Chondrocyte (in vitro differentiated cells): ENCODE measurements at places on chromosomes 11 and 22. TPM values are rescaled to one million over a fixed set of nuclear protein-coding genes. Genes with fewer than 3 reads are reported as not detected.

GRCh38 chr22:39185601-39186012 lies 33.1 kb upstream of the CBX7 start:
- peak; percentile 72 for DNase-seq

DNA sequence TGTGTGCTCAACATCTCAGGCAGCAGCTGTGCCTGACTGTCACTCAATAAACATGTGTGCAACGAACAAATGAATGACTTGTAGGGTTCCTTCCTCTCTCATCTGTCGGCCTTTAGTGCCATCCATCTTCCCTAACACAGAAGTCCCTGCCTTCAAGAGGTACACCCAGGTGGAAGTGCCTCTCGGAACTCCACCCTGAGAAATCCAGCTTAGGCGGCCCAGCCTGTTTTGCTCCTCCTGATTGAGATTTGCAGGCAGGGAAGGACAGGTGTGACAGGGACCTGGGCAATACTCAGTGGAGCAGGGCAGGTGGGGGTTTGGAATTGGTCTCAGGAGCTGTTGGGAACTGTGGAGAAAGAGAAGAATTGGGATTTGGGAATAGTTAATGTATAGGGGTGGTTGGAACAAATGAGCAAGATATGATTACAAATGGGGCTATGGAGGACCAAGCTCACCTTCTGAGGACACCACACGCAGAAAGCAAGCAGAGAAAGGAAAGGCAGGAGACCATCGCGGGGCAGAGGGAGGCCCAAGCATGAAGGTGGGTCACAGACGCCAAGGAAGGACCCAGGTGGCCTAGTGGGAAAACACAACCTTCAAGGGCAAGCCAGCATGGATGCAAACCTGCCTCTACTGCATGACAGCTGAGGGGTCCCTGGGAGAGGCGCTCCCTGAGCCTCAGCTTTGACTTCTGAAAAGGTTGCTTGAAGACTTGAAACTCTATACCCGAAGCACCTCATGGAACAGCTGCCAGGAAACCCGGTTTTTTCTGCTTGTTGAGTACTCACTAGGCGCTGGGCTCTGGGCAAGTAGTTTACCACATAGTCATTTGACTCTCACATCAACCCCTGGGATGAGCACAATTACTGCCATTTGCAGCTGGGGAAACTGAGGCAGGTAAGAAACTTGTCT lies 40.9 kb upstream of the ANO1 start:
- no peak for DNase-seq

- no peak for DNase-seq
Observed at GRCh38 chr22:44542561-44543222, 44.7 kb upstream of the RTL6 start.

DNA sequence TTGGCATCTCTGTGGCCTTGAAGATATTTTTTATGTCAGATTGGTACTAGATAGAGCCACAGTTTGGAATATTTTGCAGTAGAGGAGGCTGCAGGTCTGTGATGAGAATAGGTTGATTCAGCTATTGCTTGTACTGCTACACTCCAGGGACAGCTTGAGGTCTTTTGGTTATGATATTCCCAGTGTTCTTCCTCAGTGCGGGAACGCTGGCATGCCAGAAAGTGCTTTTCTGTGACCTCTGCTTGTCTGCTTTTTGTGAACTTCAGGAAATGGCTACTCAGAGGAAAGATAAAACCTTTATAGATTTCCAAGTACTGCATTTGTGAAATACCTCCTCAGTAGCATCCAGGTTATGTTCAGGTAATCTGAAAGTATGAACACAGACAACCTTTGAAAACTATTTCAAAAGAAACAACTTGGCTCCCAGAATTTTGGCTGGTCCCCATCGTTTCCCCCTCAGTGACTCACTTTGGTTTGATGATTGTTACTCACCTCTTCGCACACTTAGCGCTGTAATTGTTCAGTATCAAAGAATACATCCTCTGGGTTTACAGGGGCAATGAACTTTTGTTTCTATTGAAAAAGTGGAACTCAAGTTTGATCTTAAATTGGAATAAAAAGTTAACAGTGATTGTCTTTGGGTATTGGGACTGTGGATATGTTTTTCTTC lies 191.4 kb downstream of the HIPK3 start:
- no peak for DNase-seq

DNA sequence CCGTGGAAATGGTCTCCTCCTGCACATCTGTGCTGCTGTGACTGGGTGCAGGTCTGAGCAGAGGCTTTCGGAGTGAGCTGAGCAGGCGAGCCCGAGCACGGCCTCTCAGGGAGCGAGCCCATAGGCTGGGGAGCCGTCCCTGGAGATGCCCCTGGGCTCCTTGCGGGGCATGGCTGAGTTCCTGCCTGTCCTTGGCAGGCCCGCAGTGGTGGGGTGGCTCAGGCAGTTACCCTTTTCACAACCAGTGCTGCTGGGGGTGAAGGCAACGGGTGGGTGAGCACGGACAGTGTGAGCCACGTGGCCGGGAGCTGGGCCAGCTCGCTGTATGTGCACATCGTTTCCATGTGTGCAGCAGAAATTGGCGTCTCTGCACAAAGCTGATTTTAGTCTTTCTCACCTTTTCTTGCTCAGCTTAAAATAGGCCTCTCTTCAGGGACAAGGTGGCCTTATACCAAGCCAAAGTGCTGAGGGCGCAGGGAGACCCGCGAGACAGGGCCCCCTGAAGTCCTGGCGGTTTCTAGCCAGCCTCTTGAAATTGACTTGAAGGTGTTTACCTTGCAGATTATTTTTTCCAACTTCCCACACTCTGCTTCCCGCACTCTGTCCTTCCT lies at the start of gene TP53AIP1:
Gene TP53AIP1 (minus strand): TSS at position 55 of the 611 bp plus-strand sequence. CDS start 5,053 bp downstream, outside the sequence.
- no peak for DNase-seq

DNA sequence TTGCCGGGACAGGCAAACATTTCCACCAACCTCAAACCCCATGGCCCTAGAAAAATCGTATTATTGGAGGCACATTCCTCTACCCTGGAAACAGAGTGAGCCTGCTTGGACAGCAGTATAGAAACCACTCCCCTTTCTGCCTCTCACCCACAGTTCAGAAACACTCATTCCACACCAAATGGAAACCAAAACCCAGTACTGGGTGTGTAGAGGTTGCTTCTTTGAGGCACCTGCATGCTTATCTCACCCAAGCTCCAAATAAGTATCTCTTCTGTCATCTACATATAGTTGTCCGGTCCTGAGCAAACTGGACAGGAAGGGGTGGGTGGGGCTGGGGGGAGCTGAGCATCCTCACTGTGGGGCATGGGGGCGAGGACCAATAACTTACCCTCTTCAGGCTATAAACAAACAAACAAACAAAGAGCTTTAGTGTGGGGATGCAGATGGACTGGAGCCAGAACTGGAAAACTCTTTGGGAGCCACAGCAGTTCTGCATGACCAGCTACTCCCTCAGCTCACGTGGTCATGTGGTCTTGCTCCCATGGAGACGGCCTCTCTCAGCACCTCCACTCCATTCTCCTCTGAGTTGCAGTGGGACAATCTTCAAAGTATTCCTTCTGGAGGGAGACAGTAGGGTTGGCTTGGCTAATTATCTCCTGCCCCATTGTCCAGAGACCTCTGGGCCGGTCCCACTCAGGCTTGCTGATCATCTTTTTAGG lies 1.0 kb upstream of the PLAAT2 start:
- DNase-seq = no peak

DNA sequence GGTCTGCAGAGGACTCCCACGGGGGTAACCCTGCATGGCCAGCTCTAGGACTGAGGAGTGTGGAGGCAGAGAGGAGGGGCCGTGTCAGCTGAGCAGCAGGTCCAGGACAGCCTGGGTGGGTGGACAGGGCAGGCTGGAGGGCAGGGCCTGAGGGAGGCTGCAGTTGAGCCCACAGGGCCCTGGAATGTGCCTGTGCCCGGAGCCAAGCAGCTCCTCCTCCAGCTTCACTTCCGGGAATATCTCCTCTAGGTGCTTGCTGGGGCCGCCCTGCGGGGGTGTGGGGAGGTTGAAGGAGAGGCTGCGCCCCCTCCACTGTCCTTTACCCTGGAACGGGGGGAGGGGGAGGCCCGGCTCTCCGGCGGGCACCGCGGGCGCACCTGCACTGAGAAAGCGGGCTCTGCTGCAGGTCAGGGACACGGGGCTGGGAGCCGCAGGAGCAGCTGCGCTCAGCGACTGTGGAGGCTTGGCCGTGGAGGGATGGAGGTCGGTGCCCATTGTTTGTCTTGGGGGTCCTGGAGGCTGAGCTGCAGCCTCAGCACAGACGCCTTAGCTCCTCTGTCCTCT lies 1293.2 kb downstream of the BRD1 start:
- no peak for DNase-seq

DNA sequence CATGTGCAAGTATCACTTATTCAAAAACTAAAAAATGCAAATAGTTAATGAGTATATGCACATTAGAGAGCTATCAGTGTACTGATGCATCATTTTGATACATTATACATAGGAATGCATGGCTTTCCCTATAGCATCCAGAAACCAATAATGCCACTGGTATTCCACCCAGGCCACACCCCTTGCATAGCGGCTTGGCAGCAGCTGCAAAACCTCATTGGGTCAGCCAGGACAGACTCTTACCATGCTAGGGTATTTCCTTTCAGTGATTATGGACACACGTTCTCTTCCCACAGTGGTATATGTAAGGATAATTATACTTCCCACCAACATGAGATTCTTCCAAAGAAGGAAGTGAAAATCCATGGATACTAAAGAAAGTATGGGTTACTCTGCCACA lies 145.9 kb upstream of the PITPNB start:
- DNase-seq = no peak

- DNase-seq = no peak
Observed at GRCh38 chr11:13102513-13102840, 93.4 kb downstream of the RASSF10 start.

The BBOX1 gene
- 0.51 to 4.2 TPM (median 0.90 TPM) in 3 replicates for total RNA-seq
